Spinal cord (tissue), 10 donors: ENCODE measurements at places on chromosomes 5 and 9. TPM values are rescaled to one million over a fixed set of nuclear protein-coding genes. Genes with fewer than 3 reads are reported as not detected.

The WNK2 gene
- 29.2 TPM for total RNA-seq

The FAM169A gene
- 25.3 TPM for total RNA-seq

The PAEP gene
- 0.55 TPM for total RNA-seq

The SLC2A6 gene
- total RNA-seq = 15.4 TPM

The PCDHB5 gene
- total RNA-seq = 8.0 TPM

The CNTNAP3 gene
- total RNA-seq = 22.5 TPM

The NTRK2 gene
- 185 TPM for total RNA-seq

The CD180 gene
- total RNA-seq = 1.7 TPM

The SLCO6A1 gene
- not detected for total RNA-seq

The NUTM2G gene
- total RNA-seq = not detected

The MED22 gene
- 28.0 TPM for total RNA-seq

The P4HA2 gene
- total RNA-seq = 44.1 TPM

GRCh38 chr5:95760273-95761191 is 29.4 kb downstream of the RHOBTB3 start:
- DNase-seq = no peak

DNA sequence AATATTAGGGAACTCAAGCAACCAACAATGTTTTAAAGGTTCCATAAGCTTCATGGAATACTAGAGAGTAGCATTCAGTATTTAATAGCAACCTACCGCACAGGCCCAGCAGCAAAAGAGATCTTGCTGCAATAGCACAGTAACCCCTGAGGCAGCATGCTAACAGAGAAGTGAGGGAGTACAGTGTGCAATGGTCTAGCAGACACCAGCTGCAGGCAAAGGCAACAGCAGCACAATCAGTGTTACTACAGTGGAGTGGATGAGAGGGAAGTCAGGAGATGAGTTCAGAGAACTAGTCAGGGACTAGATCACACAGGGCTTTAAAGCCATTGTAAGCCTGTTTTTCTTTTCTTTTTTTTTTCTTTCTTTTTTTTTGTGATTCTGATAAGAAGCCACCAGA is 2.8 kb downstream of the TICAM2 start:
- peak; percentile 52 for DNase-seq

- DNase-seq = no peak
Measured at GRCh38 chr5:14676320-14676719, 11.8 kb downstream of the OTULIN start.

GRCh38 chr5:180908998-180909731 is 10.2 kb downstream of the BTNL8 start:
- no peak for DNase-seq

- peak; percentile 31 for DNase-seq
Measured at GRCh38 chr9:98887918-98888510, 55.7 kb upstream of the COL15A1 start.

- DNase-seq = no peak
Measured at GRCh38 chr9:2286825-2287455, 271.8 kb downstream of the SMARCA2 start.

DNA sequence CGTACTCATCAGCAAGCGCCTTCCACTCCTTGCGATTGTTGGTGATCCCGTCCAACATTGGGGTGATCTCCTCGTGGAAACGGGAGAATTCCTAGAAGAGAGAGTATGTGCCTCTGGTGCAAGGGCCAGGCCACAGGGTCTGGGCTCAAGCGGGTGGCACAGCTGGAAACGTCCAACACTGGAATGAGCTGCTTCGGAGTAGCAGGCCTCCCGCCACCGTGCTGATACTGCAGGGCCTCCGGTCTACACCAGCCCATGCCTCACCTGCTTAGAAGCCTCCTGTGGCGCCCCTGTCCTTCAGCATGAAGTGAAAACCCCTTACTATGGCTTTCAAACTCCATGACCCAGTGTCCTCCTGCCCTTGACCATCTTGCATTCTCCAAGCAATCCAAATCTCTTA is 81.4 kb downstream of the PDE6A start:
- no peak for DNase-seq

- no peak for DNase-seq
Measured at GRCh38 chr5:114430532-114430931, 68.7 kb downstream of the KCNN2 start.

GRCh38 chr5:179301796-179302195 is 43.5 kb downstream of the ADAMTS2 start:
- DNase-seq = no peak

DNA sequence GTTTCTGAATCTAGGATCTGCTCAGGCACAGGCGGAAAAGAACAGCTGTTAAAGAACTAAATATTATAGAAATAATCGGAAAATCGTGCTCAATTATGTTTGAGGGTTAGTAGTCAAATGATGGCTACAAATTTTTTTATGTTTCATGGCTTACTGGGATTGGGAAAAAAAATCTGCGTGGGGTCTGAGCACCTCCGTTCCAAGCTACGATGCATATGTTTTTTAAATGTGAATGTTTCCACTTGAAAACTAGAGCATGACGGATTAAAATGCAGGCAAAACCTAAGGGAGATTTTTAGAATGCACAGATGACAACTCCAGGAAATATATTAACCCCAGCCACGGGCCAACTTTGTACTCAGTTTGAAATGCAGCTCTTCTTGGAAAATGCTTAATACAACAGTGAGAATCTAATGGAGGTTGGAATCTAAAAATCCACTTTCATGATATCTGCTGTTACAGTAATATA is 5.3 kb downstream of the OTP start:
- DNase-seq = peak; percentile 59

DNA sequence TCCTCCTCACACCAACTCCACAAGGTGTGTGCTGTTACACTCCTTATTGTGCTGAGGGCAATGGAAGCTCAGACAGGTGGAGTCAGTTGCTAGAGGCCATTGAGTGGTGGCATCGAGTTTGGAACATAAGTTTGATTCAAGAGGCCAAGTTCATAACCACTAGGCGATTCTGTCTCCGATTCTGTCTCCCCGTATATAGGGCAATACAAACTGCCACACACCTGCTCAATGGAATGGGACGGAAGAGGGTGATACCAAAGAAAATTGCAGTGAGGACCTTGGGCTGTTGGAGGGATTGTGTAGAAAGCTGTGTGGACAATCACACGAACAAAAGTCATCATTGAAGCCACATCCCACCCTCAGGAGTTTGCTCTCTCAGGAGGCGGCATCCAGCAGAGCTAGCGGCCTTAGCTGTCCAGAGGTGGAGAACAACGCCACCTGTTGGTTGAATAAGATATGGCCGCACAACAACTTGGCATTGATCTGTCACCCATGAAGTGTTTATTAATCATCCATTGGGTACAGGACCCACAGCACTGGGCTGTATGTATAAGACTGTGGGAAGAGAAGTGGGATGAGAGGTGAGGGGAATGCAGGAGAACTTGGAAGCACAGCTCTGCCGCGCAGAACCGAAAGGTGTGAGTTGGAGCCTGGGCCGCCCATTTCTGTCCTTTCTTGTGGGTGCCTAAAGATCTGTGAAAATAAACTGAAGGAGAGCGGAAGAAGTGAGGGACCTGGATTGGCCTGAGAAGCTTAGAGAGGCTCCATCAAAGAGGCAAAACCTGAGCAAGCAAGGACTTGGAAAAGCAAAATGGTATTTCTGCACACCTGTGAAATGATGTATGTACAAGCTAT is 16.1 kb upstream of the NEUROG1 start:
- peak; percentile 40 for DNase-seq

GRCh38 chr5:14178671-14179211 is 35.6 kb downstream of the TRIO start:
- peak; percentile 76 for DNase-seq

DNA sequence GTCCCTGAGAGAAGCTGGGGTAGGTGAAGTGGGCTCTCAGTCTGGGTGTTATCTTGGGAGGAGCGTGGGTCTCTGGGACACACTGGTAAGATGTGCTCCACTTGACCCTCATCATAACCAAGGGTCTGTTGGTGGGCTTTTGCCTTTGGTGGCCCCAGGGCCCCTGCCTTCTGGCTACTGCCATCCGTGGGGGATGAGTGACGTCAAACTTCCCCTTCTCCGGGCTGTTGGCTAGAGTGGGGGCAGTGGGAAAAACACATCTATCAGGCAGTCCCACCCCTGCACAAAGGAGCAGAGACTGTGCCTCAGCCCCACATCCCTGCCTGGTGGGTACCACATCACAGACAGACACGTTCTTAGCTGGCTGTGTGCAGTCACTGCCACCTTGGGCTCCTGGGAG is 35.1 kb downstream of the GADD45G start:
- no peak for DNase-seq

DNA sequence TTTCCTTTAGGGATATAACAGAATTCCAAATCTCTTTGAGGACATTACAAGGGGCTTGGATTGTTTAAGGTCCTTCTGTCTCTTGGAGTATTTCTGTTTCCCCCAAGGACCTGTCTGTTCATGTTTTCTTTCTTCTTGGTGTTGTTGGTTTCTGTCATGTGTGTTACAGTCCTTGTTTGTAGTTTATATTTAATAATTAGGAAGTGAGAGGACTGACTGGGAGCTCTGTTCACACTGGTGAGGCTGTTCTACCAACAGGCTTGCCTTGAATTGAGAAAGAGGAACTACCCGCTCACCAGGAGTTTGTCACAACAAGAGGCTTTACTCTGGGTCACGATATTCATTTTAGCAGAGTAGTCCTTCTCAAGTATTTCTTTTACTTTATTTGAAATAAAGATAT is 119.2 kb upstream of the SV2C start:
- DNase-seq = no peak

GRCh38 chr9:131611586-131612315 is 66.4 kb downstream of the PRRT1B start:
- DNase-seq = no peak

GRCh38 chr9:87392086-87392485 is 105.6 kb upstream of the DAPK1 start:
- DNase-seq = no peak

DNA sequence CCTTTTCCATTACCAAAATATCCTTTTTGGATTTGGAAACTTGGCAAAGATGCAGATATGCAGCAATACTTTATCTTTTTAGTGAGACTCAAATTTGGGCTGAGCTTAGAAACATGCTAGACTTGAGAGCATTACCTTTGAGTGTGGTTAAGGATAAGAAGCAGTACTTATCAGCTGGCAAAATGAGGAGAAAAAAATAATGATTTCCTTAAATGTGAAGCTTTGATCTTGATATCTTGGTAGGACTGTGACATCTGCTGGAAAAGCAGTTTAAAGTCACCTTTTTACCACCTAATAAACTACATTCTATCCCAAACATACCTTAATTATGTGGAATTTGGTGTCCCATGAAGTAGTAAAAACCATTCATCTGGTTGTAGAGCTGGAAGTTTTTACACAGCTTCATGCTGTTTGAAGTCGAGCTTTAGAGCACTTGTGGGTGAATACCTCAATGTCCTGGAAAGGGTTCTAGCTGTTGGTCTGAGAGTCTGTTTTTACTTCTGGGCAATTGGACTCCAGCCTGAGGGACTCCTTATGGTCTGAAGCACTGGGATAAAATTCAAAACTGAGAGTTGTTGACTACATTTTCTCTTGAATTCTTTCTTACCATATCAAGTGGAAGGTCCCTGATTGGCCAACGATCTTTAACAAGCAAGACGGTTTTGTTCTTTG is 53.4 kb downstream of the LRRC70 start:
- DNase-seq = no peak

GRCh38 chr5:137563301-137563645 is 64.1 kb upstream of the SPOCK1 start:
- no peak for DNase-seq

GRCh38 chr5:10892147-10892910 is 131.3 kb upstream of the DAP start:
- no peak for DNase-seq

DNA sequence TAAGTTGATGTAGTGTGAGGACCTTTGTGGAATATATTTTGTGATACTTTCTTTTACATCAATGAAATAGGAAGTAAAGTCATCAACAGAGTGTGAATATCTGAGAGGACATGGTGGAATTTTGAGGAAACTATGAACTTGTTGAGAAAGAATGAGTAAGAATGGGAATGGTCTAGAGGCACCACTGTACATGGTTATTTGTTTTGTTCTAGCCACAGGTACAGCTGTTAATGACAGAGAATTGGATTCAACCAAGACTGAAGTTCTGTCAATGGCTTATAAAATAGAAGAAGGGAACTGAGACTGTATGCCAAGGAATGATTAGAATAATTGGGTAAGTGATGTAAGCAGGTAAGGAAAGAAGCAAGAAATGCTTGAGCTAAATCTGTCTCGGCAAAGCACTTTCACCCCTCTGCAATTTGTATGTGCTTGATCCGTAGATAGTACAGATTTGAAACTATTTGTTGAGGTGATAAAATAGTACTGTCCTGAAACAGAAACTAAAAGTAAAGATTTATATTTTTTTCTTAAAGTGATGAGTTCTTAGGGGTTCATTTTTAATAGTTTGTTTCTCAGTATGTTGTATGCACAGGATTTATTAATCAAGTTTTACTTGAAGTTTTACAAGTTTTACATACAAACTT is 468.8 kb upstream of the SMC2 start:
- DNase-seq = no peak

- DNase-seq = no peak
Measured at GRCh38 chr5:51806677-51807076, 423.4 kb downstream of the ISL1 start.

GRCh38 chr9:136355616-136356557 is 7.7 kb downstream of the DNLZ start:
- no peak for DNase-seq

DNA sequence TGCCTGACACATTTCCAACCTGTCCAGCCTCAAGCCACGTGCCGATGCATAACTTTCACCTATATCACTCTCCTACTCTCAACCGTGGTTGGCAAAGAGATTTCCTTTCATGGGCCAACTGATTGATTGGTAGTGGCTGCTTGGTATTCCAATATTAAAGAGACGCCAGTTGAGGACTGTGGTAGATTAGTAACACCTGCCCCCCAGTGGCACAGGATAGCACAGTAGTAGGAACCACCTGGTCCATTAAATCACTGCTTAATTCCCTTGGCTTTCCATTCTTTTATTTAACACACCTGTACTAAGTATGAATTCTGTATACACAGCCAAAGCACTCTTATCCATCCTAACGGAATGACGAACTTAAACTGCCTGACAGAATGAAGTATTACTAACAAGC is 19.1 kb upstream of the FOXB2 start:
- DNase-seq = no peak

- no peak for DNase-seq
Measured at GRCh38 chr9:95126739-95127138, 190.8 kb downstream of the FANCC start.

DNA sequence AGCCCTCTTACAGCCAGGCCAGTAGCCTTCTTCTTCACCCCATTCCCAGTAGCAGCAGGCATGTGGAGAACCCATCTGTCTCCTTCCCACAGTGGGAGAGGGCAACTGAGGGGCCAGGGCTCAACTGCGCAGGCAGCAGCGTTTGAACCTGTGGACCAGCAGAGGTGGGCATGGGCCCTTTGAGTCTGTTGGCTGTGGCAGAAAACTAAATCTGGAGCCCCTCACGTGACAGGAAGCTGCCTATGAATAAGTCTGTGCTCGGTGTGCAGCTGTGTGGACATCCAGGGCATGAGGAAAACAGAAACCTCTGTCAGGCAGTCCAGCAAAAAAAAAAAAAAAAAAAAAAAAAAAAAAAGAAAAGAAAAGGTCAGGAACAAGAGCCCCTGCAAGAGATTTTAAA is 189.2 kb upstream of the NR3C1 start:
- DNase-seq = no peak

- DNase-seq = no peak
Measured at GRCh38 chr5:115840873-115841272, 492 bp downstream of the ATG12 start.
